ENCODE measurements at places on chromosomes 11 and 22. TPM values are rescaled to one million over a fixed set of nuclear protein-coding genes. Genes with fewer than 3 reads are reported as not detected.

DNA sequence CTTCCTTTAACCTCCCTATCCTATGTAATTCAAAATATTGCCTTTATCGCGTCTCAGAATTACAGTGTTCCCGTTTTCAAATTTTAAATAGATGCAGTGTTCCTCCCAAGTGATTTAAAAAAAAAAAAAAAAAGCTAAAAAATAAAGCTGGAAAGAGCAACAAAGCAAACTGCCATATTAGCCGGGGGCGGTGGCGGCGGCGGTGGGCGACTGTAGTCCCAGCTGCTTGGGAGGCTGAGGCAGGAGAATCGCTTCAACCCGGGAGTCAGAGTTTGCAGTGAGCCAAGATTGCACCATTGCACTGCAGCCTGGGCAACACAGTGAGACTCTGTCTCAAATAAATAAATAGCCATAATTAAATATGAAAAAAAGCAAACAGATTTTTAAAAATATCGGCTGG lies 5.5 kb upstream of the AGBL2 start:
- no peak overlapping the region for H3K4me3 ChIP-seq
- H3K4me1 ChIP-seq = no peaks in the 10 kb centered on the region
- no peak overlapping the region for H3K27ac ChIP-seq
- no peak for DNase-seq
- peaks cover 97% of the 10 kb centered on the region for H3K36me3 ChIP-seq

SLC43A3 gene
- total RNA-seq = 89.8 TPM

GRCh38 chr11:3021125-3021524 lies 29.0 kb upstream of the NAP1L4 start:
- no peak overlapping the region for H3K27ac ChIP-seq
- peaks cover 36% of the 10 kb centered on the region for H3K36me3 ChIP-seq
- no peak overlapping the region for H3K4me3 ChIP-seq
- no peaks in the 10 kb centered on the region for H3K27me3 ChIP-seq
- H3K4me1 ChIP-seq = peaks cover 25% of the 10 kb centered on the region
- DNase-seq = no peak

AIFM3 gene
- 1.3 TPM for total RNA-seq

DNA sequence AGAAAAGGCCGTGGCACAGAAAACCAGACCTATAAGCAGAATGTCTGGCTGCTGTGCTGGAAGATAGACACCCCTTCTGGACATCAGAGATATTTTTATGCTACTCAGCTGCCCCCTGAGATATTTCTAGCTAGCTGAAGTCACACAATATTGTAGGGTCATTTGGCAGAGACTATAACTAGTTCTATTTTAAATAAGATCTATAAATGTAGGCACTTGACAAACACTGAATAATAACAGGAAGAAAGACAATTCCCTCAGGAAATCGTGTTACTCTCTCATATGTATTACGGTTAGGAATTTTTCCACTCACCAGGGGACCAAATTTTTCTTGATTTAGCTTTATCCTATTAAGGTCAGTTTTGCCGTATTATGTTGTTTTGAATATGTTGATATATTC lies 845.4 kb downstream of the OPCML start:
- no peak for DNase-seq
- H3K4me1 ChIP-seq = no peaks in the 10 kb centered on the region

GRCh38 chr22:36085476-36086169 lies 57.0 kb upstream of the RBFOX2 start:
- no peak overlapping the region for H3K27ac ChIP-seq
- no peaks in the 10 kb centered on the region for H3K27me3 ChIP-seq
- no peaks in the 10 kb centered on the region for H3K4me1 ChIP-seq
- no peak overlapping the region for H3K4me3 ChIP-seq
- no peak for DNase-seq

DNA sequence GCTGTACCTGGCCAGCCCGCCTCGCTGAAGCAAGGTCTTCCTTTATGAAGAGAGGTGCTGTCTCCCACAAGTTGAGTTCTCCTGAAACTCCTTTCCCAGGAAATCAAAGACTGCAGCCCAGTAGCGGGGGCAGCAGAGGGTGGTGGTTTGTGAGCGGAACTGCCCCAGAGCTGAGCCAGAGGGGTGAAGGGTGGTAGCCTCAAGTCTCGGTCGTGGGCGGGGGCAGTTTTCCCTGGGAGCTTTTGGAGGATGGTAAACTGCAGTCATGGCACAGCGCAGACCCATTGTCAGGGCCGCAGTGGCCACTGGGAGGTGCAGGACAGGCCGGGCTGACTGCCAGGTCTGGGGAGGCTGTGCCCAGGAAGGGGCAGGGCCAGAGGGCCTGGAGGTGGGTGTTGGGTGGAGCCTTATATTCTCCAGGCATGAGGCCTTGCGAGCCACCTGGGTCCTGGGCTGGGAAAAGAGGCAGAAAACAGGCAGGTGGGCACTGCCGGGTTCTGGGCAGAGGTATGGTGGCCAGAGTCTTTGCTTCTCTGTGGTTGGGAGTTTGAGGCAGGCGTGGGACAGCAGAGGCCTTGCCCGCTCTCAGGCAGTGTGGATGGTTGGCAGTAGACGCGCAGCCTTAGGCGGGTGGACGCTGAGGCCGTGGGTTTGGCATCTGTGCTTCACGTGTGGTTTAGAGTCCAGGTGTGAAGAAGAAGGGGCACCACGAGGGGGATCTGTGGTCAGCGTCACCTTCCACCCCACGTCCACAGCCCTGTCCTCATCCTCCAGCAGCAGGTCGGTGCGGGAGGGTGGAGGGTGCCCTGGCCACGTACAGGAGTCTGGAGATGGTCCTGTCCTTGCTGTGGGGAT lies 1176.4 kb downstream of the BRD1 start:
- no peak overlapping the region for H3K27ac ChIP-seq
- no peak overlapping the region for H3K4me3 ChIP-seq

FAM227A gene
- total RNA-seq = 0.04 TPM

GRCh38 chr22:48949375-48950149 lies 878.1 kb downstream of the BRD1 start:
- H3K27me3 ChIP-seq = no peaks in the 10 kb centered on the region
- H3K4me3 ChIP-seq = no peak overlapping the region
- no peak for DNase-seq
- no peak overlapping the region for H3K27ac ChIP-seq
- no peaks in the 10 kb centered on the region for H3K36me3 ChIP-seq

- H3K4me1 ChIP-seq = peaks cover 4% of the 10 kb centered on the region
- no peak for DNase-seq
- no peaks in the 10 kb centered on the region for H3K27me3 ChIP-seq
- H3K27ac ChIP-seq = no peak overlapping the region
- no peak overlapping the region for H3K4me3 ChIP-seq
Observed at GRCh38 chr11:123190518-123190917, 4.5 kb downstream of the CLMP start.

DNA sequence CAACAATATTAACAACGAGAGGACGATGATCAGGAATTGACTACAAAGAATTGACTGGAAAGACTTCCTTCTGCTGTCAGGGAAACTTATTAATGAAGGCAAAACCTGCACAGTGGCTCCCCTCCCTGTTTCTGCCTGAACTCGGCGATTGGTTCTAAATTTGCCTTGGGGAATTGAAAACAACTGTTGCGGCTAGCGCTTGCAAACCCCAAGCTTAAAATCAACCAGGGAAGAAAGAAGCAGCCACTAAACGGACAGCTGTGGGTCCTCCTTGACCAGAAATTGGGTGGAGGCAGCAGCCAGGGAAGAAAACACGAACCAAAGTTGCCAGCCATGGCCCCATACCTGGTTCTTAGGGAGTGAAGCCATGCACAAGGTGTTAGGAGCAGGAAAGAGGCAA lies 383.5 kb upstream of the CADM1 start:
- H3K27ac ChIP-seq = no peak overlapping the region
- no peaks in the 10 kb centered on the region for H3K36me3 ChIP-seq
- no peak overlapping the region for H3K4me3 ChIP-seq
- DNase-seq = no peak
- H3K27me3 ChIP-seq = no peaks in the 10 kb centered on the region

GRCh38 chr11:10285148-10285802 lies 8.7 kb downstream of the SBF2 start:
- no peak overlapping the region for H3K27ac ChIP-seq
- H3K4me1 ChIP-seq = peaks cover 33% of the 10 kb centered on the region
- no peak for DNase-seq
- no peaks in the 10 kb centered on the region for H3K27me3 ChIP-seq

GRCh38 chr11:71182791-71183677 lies 69.3 kb downstream of the SHANK2 start:
- no peak overlapping the region for H3K4me3 ChIP-seq
- H3K4me1 ChIP-seq = no peaks in the 10 kb centered on the region
- DNase-seq = no peak
- no peaks in the 10 kb centered on the region for H3K27me3 ChIP-seq
- H3K36me3 ChIP-seq = no peaks in the 10 kb centered on the region

GRCh38 chr22:47865626-47866025 lies 1103.2 kb downstream of the TBC1D22A start:
- no peaks in the 10 kb centered on the region for H3K36me3 ChIP-seq
- no peaks in the 10 kb centered on the region for H3K4me1 ChIP-seq

P2RX6 gene
- 0.76 TPM for total RNA-seq

DNA sequence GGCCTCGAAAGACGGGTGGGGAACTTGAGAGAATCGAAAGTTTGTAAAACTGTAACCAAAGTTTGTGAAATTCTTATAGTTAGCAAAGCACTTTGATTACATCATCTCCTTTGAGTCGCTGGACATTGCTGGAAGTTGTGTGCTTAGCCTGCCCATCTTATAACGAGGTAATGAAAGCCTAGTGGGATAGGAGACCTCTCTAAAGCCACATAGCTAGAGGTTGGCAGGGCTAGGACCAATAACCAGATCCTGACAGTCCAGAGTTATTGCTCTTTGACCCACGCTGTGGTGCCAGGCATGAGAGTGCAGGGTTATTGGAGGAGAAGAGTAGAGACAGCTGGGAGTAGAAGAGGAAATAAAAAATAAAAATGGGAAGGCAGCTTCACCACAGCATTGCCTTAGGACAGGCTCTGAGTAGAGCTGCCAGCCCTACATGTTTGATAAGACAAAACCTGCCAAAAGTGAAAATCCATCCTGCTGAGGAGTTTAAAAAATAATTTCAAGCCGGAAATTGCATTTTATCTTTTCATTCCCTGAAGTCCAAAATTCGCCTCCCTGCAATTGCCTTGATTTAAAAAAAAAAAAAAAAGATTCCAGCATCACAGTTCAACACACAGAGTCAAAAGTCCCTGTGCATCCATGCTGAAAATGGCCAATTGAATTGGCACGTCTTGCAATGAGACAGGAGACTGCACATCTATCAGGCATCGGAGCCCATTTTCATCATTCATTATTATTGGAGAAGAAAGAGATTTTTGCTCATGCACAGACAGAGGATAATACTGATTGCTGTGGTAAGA lies 225.5 kb upstream of the POU2AF2 start:
- no peaks in the 10 kb centered on the region for H3K36me3 ChIP-seq
- H3K4me1 ChIP-seq = no peaks in the 10 kb centered on the region
- H3K27ac ChIP-seq = no peak overlapping the region
- no peak for DNase-seq
- no peaks in the 10 kb centered on the region for H3K27me3 ChIP-seq

RTCB gene
- 67.8 TPM for total RNA-seq

- H3K4me1 ChIP-seq = peaks cover 26% of the 10 kb centered on the region
- H3K36me3 ChIP-seq = no peaks in the 10 kb centered on the region
- H3K27me3 ChIP-seq = no peaks in the 10 kb centered on the region
Observed at GRCh38 chr22:39173050-39173706, 20.7 kb upstream of the CBX7 start.

- no peaks in the 10 kb centered on the region for H3K4me1 ChIP-seq
- H3K27ac ChIP-seq = no peak overlapping the region
- no peak for DNase-seq
Observed at GRCh38 chr11:2558397-2558796, 113.6 kb downstream of the KCNQ1 start.

NUMA1 gene
- 177 TPM for total RNA-seq

CCDC116 gene
- total RNA-seq = not detected

CASP4 gene
- total RNA-seq = 104 TPM

TMPRSS6 gene
- 0.09 TPM for total RNA-seq

CHCHD10 gene
- total RNA-seq = 13.9 TPM

PLA2G3 gene
- 5.8 TPM for total RNA-seq

BBOX1 gene
- 13.0 TPM for total RNA-seq

DNA sequence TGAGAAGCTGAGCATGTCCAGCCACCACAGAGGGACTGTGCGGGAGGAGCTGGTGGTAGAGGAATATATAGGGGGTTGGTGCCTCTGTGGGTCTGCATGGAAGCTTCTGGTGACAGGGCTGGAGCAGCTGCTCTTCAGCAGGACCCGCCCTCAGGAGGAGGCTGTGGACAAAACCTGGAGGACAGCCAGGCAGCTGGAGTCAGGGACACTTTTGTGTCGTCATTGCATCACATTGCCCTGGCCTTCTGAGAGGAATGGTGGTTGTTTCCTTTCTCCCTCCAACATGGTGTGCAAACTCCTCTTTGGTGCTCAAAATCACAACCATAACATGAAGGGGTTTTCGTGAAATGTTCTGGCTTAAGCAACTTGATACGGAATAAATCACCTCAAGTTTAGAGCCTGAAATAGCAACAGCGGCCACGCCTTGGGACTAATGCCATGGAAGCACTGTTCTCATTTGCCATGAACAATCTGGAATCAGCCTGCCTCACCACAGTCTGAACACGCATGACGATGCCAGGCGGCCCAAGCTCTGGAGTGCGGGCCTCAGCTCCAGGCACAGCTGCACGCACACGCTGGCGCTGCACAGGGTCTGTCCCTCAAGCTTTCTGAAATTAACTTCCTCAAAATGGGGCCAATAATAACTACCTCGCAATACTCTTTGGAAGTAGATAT lies 17.1 kb upstream of the CSRP3 start:
- no peak for DNase-seq
- no peak overlapping the region for H3K4me3 ChIP-seq
- peak overlapping the region; percentile 80 for H3K27ac ChIP-seq
- H3K4me1 ChIP-seq = peaks cover 5% of the 10 kb centered on the region
- H3K27me3 ChIP-seq = no peaks in the 10 kb centered on the region

- no peak for DNase-seq
- H3K36me3 ChIP-seq = peaks cover 5% of the 10 kb centered on the region
- no peak overlapping the region for H3K27ac ChIP-seq
- no peak overlapping the region for H3K4me3 ChIP-seq
- peaks cover 12% of the 10 kb centered on the region for H3K27me3 ChIP-seq
- peaks cover 72% of the 10 kb centered on the region for H3K4me1 ChIP-seq
Observed at GRCh38 chr11:1534171-1534570, 37.9 kb downstream of the DUSP8 start.

HMOX1 gene
- 13.0 TPM for total RNA-seq

ARSA gene
- total RNA-seq = 32.8 TPM

SYT13 gene
- not detected for total RNA-seq

PUS3 gene
- total RNA-seq = 9.2 TPM

OR5B21 gene
- total RNA-seq = not detected

DNA sequence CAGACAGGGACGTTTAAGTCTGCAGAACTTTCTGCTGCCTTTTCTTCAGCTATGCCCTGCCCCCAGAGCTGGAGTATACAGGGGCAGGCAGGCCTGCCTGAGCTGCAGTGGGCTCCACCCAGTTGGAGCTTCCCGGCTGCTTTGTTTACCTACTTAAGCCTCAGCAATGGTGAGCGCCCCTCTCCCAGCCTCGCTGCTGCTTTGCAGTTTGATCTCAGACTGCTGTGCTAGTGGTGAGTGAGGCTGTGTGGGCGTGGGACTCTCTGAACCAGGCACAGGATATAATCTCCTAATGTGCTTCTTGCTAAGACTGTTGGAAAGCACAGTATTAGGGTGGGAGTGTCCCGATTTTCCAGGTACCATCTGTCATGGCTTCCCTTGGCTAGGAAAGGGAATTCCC lies 38.5 kb downstream of the NELL1 start:
- no peak overlapping the region for H3K4me3 ChIP-seq
- H3K27me3 ChIP-seq = no peaks in the 10 kb centered on the region
- no peak overlapping the region for H3K27ac ChIP-seq
- no peaks in the 10 kb centered on the region for H3K36me3 ChIP-seq

RFPL2 gene
- total RNA-seq = not detected

- no peak for DNase-seq
- no peak overlapping the region for H3K4me3 ChIP-seq
- H3K27ac ChIP-seq = no peak overlapping the region
- H3K36me3 ChIP-seq = no peaks in the 10 kb centered on the region
Observed at GRCh38 chr11:98307827-98308491, 712.8 kb upstream of the CNTN5 start.

Data from esophagus squamous epithelium (tissue), 5 donors.